Progenitor cell of endocrine pancreas (in vitro differentiated cells): ENCODE measurements at places on chromosomes 2 and 18. TPM values are rescaled to one million over a fixed set of nuclear protein-coding genes. Genes with fewer than 3 reads are reported as not detected.

Gene AOX1
- total RNA-seq = 4.1 and 5.5 TPM in 2 replicates

Gene MC4R
- total RNA-seq = not detected in 2 replicates

Gene SLC9A2
- total RNA-seq = 1.6 TPM in 2 replicates

Gene DES
- not detected in 2 replicates for total RNA-seq

Gene MBP
- 38.4 and 39.0 TPM in 2 replicates for total RNA-seq

Gene RAD51AP2
- total RNA-seq = 0.07 and 0.13 TPM in 2 replicates

Gene GATA6
- total RNA-seq = 112 and 114 TPM in 2 replicates

Gene CHAC2
- total RNA-seq = 1.6 and 2.9 TPM in 2 replicates

Gene IL36RN
- total RNA-seq = 0.13 TPM in 1 of 2 replicates, not detected in the other

Gene SLC40A1
- 14.6 and 15.8 TPM in 2 replicates for total RNA-seq

Gene ABCG8
- total RNA-seq = not detected in 2 replicates

Gene ATP9B
- total RNA-seq = 45.3 and 49.9 TPM in 2 replicates

Gene TM4SF20
- total RNA-seq = not detected in 2 replicates

Gene CTAGE1
- total RNA-seq = not detected in 2 replicates

Gene POMC
- 5.4 and 6.5 TPM in 2 replicates for total RNA-seq

Gene TXNDC2
- not detected in 2 replicates for total RNA-seq

Gene NT5DC4
- not detected in 2 replicates for total RNA-seq

Gene ONECUT2
- total RNA-seq = 92.2 and 110 TPM in 2 replicates

Gene GREB1L
- 8.6 and 11.0 TPM in 2 replicates for total RNA-seq

Gene C1QL2
- 0.14 and 0.24 TPM in 2 replicates for total RNA-seq

Gene RAB6C
- 0.24 TPM in 1 of 2 replicates, not detected in the other for total RNA-seq

Gene CD28
- not detected in 2 replicates for total RNA-seq

Gene ADAM23
- total RNA-seq = 16.0 and 19.9 TPM in 2 replicates

Gene SEPTIN10
- 67.5 and 68.8 TPM in 2 replicates for total RNA-seq

Gene CAVIN2
- total RNA-seq = 0.11 and 0.17 TPM in 2 replicates

Gene DARS1
- 65.0 and 69.7 TPM in 2 replicates for total RNA-seq

Gene PSMG2
- total RNA-seq = 56.7 and 58.2 TPM in 2 replicates

Gene CDK5R2
- 5.1 and 6.2 TPM in 2 replicates for total RNA-seq

Gene RESP18
- total RNA-seq = not detected in 2 replicates

Gene FMNL2
- total RNA-seq = 99.5 and 108 TPM in 2 replicates

Gene MYO3B
- total RNA-seq = 0.22 TPM in 1 of 2 replicates, not detected in the other

Gene L3MBTL4
- 8.0 and 11.5 TPM in 2 replicates for total RNA-seq

Gene RTKN
- total RNA-seq = 121 and 129 TPM in 2 replicates

Gene CIDEA
- total RNA-seq = not detected in 2 replicates

Gene ABCG5
- not detected in 2 replicates for total RNA-seq

Gene AFTPH
- 26.6 and 28.9 TPM in 2 replicates for total RNA-seq

Gene CTNNA2
- 8.5 and 10.2 TPM in 2 replicates for total RNA-seq

Gene RUFY4
- total RNA-seq = not detected in 2 replicates

Gene ASPRV1
- total RNA-seq = 1.1 and 1.2 TPM in 2 replicates

Gene SCG2
- total RNA-seq = 154 and 163 TPM in 2 replicates

Gene AFF3
- total RNA-seq = 7.3 and 7.5 TPM in 2 replicates

Gene RPRM
- total RNA-seq = 2.4 and 3.1 TPM in 2 replicates

Gene NLRC4
- total RNA-seq = not detected in 2 replicates

Gene EFEMP1
- total RNA-seq = 37.6 and 43.9 TPM in 2 replicates
